Hair follicle dermal papilla cell (primary cell): ENCODE measurements at places on chromosomes 4 and X. TPM values are rescaled to one million over a fixed set of nuclear protein-coding genes. Genes with fewer than 3 reads are reported as not detected.

The LUZP4 gene
- not detected in 2 replicates for total RNA-seq

The HS3ST1 gene
- total RNA-seq: 0.12 and 0.16 TPM in 2 replicates

The CHRNA9 gene
- total RNA-seq: 0.16 TPM in 1 of 2 replicates, not detected in the other

The DSPP gene
- not detected in 2 replicates for total RNA-seq

The SHROOM2 gene
- total RNA-seq: 1.3 and 1.5 TPM in 2 replicates

The FRAS1 gene
- 9.0 and 20.6 TPM in 2 replicates for total RNA-seq

The WNK3 gene
- 2.9 and 4.9 TPM in 2 replicates for total RNA-seq

The NDST3 gene
- 0.49 and 0.81 TPM in 2 replicates for total RNA-seq

The LARP1B gene
- 20.3 and 22.1 TPM in 2 replicates for total RNA-seq

The STIM2 gene
- 8.1 and 12.0 TPM in 2 replicates for total RNA-seq

The PRRG3 gene
- total RNA-seq: 2.2 and 2.4 TPM in 2 replicates

The F9 gene
- total RNA-seq: not detected in 2 replicates

The DDX3X gene
- total RNA-seq: 272 and 296 TPM in 2 replicates

The ANOS1 gene
- total RNA-seq: 0.12 and 0.49 TPM in 2 replicates
